ENCODE measurements at places on chromosomes 1 and 21.

GRCh38 chr1:12038356-12039163, 19.3 kb downstream of the MIIP start:
- no peak for DNase-seq

GRCh38 chr1:89735479-89735878, 85.4 kb upstream of the LRRC8D start:
- DNase-seq = no peak

DNA sequence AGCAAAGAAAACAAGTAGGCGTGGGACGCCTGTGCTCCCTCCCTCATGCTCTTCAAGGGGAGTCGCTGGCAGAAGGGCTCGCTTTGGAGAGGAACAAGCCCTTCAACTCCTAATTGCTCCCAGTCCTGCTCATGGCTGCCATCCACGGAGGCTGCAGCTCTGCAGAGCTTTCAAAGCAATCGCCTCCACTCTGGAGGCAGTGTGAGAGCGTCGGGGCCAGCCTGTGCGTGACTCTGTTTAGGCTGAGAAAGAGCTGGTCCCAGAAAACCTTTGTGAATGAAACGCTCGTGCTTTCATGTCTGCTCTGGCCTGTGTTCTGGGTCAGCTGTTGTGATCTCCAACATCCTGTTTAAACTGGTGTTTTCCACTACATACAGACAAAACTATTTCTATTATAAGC, 23.9 kb upstream of the RUNX1 start:
- DNase-seq = no peak

DNA sequence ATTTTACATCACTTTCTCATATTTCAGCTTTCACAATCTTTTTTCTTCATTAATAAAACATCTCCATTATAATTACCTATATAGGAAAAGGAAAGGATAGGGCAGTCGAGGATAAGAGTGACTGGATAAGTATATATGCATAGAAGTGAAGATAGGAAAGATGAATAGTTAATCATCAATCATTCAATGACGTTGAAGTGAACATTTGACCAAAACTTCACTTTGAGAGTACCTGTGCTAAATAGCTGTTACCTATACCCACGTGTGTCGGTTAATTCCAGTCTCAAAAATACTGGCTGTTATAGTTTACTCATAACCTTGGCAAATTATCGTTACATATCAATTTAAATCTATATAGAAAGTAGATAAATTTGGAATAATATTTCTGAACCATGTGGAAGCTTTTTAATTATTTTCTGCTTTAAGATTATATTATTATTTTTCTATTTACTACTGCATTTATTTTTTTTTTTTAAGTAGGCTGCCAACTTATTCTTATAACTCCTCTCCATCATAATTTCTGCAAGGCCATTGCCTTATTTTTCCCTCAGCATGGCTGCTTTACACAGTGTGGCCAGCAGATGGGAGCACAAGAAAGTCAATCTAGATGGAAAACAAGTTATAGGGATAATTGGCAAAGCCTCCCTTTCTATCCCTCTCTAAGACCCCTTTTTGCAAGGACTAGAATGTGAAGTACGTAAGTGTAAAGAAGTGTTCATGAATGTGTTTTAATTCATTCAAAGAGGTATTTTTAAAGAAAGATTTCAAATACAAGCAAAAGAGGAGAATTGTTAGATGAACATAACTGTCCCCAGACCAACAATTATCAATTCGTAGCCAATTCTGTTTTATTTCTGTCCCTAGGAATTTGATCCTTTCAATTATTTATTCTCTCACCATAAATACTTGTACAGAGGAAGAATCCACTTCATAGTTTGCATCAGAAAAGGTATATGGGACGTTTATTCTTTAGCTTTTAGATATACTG, 290.4 kb downstream of the KCNT2 start:
- peak; percentile 45 for DNase-seq

GRCh38 chr1:9420835-9421532, 118.3 kb upstream of the SLC25A33 start:
- no peak for DNase-seq

GRCh38 chr1:84573481-84573966, 716 bp downstream of the CTBS start:
- DNase-seq = no peak

- peak; percentile 82 for DNase-seq
Observed at GRCh38 chr1:100354971-100355394, 2.7 kb downstream of the CDC14A start.

- peak; percentile 57 for DNase-seq
Observed at GRCh38 chr1:109091078-109091838, 694 bp downstream of the TMEM167B start.

DNA sequence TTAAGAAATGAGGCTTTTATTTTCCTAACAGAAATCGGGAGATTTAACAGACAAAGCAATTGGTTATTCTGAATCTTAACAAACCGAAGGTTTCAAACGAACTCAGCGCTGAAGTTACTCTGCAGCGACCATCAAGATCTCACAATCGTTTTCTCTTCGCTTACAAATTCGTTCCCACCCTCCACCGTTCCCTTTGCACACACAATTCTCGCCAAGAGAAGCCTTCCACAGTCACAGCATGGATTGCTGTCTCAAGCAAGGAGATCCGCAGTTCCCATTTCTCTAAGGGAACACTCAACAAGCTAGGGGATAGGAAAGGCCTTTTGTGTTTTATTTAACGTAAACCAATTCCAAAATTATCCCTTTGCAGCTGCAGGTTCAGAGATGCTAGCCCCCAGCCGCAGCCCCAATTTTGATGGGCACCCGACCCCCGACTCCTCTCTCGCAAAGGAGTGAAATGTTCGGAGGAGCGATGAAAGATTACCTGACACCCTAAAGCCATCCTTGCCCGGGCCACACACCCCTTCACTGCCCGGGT, 755 bp downstream of the FBXO42 start:
- DNase-seq = peak; percentile 20

DNA sequence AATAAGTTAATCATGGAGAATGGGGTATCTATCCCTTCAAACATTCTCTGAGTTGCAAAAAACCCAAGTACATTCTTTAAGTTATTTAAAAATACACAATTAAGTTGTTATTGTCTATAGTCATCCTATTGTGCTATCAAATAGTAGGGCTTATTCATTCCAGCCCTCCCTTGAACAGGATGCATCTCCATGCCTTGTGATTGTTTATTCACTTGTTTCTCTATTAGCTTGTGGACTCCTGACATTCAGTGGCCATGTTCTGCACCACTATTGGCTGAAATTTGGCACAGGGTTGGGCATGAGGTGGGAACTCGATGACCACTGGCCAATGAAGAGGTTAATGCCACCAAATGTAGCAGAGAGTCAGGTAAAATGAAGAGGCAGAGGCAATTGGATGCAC, 272.8 kb downstream of the TNR start:
- DNase-seq = no peak

GRCh38 chr1:66412704-66413103, 121.2 kb upstream of the SGIP1 start:
- DNase-seq = no peak

DNA sequence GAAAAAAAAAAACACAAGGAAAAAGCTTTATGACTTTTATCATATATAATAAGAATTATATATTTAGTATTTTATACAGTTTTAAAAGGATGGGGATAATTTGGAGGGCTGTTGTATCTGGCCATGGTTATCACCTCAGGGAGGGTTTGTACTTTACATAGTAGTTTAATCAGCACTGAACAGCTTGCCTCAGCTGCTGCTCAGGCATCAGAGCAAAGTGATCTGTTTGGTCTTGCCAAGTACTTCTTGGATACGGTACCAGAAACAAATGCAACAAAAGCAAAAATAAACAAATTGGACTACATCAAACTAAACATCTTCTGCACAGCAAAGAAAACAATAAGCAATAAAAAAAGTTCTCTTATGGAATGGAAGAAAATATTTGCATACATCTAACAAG, 2.6 kb upstream of the SPTA1 start:
- no peak for DNase-seq

DNA sequence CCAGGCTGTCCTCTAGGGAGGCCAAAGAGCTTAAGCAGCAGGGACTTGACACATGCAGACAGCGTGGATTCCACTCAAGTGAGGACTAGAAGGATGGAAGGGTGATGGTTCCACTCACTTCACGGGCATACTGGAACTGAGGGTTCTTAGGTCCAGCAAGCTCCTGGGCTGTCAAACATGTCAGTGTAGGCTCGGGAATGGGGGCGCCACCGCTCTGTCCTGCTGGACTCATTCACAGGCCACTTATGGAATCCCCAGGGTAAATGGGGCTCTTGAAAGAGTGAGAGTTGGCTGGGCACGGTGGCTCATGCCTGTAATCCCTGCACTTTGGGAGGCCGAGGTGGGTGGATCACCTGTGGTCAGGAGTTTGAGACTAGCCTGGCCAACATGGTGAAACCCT, 27.7 kb upstream of the CSF3R start:
- DNase-seq = no peak

GRCh38 chr1:184167352-184167751, 115.8 kb downstream of the TSEN15 start:
- DNase-seq = no peak

DNA sequence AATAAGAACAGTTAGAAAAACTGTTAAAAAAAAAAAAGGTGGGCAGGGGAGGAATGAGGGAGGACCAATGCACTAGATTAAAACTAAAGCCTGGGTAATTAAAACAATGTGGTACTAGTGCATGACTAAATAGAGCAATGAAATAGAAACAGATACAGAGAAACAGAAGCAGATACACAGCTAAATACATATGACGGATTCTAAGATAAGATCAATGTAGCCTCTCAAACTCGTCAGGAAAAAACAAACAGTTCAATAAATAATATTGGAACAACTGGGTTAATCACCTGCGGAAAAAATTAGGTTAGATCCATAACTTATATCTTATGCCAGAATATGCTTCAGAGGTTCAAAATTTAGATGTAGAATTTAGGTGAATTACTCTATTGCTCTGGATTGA, 68.2 kb downstream of the ERO1B start:
- DNase-seq = no peak

DNA sequence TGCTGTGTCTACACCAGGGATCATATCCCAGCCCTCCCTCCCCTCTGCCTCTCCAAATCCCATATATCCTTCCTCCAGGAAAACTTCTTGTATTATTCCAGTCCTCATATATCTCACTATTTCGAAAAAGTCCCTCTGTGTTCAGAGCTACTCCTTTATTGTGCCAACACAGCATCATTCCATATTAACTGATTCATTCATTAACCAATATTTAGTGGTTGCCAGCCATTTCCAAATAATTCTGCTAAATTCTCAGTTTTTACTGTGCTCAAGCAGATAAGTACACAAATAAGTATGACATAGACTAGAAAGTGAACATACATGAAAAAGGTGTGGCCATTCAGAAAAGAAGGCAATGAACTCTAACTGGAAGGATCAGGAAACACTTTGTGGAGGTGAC, 241.6 kb upstream of the DUSP10 start:
- peak; percentile 35 for DNase-seq

DNA sequence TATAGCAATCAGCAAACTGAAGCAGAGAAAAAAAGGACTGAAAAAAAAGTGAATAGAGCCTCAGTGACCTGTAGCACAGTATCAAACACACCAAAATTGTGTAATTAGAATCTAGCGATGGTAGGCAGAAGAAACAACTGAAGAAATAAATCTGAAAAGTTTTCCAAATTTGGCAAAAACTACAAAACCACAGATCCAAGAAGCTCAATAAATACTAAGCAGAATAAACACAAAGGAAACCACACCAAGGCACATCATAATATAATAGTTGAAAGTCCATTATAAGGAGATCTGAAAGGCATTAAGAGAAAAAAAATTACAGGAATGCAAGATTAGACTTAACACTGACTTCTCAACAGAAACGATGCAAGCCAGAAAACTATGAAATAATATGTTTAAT, 7.1 kb upstream of the IL12RB2 start:
- DNase-seq = no peak

- DNase-seq = no peak
Observed at GRCh38 chr1:8241417-8242014, 76.4 kb upstream of the SLC45A1 start.

DNA sequence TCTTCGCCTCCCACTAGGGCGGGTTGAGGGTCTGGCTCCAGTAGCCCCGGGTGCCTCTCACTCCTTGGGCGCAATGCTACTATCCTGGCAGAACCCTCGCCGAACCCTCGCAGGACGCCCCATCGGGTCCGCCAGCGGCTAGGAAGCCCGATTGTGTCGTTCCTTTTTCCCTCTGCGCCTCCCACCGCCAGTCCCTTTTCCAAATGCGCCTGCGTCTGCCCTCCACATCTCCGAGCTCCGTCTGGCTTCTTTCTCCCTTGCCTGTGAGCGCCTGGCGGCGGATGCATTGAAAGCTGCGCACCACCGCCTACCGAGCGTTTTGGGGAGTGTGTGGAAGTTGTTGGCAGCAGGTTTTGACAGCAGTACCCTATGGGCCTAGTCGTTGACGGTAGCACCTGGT, 1.0 kb upstream of the DIRAS3 start:
- peak; percentile 58 for DNase-seq

DNA sequence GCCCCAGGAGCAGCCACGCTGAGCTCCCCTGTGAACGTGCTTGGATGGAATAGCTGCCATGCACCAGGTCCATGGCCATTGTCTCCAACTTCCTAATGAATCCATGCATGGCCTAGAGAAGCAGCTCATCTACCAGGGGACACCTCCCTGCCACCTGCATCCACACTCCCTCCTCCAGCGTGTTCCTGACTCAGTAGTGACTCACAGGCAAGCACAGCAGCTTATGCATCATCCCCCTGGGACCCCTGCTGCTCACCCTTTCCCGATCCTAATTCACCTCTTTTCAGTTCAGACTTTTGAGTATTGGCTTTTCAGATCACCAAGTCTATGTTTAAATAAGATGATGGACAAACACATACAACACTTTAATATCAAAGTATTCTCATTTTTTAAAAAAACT, 39.9 kb upstream of the TADA1 start:
- DNase-seq = peak; percentile 40

GRCh38 chr1:42914092-42914627, 44.5 kb downstream of the SLC2A1 start:
- DNase-seq = peak; percentile 47

GRCh38 chr1:58816747-58817221, 32.9 kb upstream of the JUN start:
- no peak for DNase-seq

DNA sequence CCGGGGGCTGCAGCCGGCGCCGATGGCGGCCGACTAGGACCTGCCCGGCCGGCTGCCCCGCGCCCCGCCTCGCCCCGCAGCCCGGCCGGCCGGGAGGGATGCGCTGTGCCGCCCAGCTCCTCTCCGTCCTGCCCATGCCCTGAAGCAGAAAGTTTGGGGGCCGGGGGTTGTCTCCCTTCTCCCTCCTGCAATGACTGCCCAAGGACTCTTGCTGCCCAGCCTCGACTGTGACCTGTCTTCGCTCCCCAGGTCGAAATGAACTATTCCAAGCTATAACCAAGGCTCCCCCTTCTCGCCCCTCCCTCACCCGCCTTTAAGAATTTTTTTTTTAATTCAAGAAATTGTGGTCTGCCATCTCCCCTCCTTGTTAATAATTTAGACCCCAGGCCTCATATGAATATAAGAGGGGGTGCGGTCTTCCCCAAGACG, 361 bp downstream of the TMCC2 start:
- no peak for DNase-seq

DNA sequence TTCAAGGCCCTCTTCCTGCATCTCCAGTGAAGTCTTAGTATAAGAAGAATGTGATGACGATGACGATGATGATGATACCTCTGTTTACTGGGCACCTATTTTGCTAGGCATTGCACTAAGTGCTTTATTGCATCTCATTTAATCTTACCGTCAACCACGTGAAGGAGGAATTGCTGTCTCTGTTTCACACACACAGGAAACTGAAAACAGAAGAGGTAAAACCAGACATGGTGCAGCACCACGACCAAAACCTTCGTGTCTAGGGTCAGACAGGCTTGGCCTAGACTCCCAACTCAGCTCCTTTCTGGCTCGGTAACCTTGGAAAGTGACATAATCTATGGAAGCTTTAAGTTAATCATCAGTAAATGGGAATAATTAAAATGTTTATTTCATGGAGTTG, 20.7 kb upstream of the KCNA2 start:
- DNase-seq = no peak

GRCh38 chr21:31730712-31731055, 1.2 kb downstream of the SCAF4 start:
- DNase-seq = no peak

All from bronchial epithelial cell (primary cell).